ENCODE measurements at places on chromosomes 7 and 10.

GRCh38 chr10:80382989-80383388 is 25.4 kb upstream of the PRXL2A start:
- DNase-seq: peak; percentile 49

- DNase-seq: no peak
Observed at GRCh38 chr10:84525120-84525806, 196.9 kb downstream of the CCSER2 start.

GRCh38 chr10:34612446-34612845 is 202.7 kb downstream of the PARD3 start:
- no peak for DNase-seq

- no peak for DNase-seq
Observed at GRCh38 chr10:30553626-30554439, 75.7 kb downstream of the LYZL2 start.

GRCh38 chr7:39413636-39414223 is 152.5 kb upstream of the YAE1 start:
- no peak for DNase-seq

DNA sequence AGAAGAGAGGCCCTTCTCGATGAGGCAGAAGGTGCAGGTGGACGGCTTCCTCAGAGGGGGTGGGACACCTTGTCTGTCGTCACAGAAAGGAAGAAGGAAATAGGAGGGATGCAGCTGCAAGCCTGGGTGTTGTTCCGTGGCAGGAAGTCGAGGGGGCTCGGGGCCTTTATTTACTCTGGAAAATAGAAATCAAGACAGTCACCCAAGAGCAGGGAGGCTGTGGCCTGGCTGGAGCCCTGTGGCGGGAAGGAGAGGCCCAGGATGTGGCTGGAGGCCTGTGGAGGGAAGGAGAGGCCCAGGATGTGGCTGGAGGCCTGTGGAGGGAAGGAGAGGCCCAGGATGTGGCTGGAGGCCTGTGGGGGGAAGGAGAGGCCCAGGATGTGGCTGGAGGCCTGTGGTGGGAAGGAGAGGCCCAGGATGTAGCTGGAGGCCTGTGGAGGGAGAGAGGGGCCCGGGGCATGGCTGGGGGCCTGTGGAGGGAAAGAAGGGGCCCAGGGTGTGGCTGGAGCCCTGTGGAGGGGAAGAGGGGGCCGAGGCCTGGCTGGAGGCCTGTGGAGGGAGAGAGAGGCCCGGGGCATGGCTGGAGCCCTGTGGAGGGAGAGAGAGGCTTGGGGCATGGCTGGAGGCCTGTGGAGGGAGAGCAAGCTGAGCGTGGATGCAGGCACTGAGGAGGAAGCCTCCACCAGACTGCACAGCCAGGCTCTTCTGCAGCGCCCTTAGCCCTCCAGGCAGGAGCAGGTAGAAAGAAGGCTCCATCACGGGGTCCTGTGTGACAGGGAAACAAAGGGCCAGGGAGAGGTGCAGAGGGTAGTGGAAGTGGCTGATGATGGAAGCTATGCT is 97.3 kb upstream of the SFMBT2 start:
- DNase-seq: no peak

- DNase-seq: no peak
Observed at GRCh38 chr10:73019100-73019499, 64.5 kb upstream of the PLA2G12B start.

DNA sequence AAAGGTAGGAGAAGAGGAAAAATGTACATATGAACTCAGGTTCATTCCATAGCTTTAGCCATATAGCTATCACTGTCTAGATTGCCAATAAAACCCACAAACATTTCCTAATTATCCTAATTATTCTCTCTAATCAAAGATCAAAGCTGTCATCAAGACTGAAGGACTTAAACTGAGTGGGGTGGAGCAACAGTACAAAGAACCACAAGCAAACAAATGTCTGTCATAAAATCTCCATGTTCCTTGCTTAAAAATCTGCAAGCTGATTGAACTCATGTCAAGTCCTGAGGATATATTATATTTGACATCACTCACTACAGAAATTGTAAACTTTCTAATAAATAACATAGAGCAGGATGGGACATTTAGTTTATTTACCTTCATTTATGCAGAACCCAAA is 315.9 kb downstream of the SNX13 start:
- no peak for DNase-seq

DNA sequence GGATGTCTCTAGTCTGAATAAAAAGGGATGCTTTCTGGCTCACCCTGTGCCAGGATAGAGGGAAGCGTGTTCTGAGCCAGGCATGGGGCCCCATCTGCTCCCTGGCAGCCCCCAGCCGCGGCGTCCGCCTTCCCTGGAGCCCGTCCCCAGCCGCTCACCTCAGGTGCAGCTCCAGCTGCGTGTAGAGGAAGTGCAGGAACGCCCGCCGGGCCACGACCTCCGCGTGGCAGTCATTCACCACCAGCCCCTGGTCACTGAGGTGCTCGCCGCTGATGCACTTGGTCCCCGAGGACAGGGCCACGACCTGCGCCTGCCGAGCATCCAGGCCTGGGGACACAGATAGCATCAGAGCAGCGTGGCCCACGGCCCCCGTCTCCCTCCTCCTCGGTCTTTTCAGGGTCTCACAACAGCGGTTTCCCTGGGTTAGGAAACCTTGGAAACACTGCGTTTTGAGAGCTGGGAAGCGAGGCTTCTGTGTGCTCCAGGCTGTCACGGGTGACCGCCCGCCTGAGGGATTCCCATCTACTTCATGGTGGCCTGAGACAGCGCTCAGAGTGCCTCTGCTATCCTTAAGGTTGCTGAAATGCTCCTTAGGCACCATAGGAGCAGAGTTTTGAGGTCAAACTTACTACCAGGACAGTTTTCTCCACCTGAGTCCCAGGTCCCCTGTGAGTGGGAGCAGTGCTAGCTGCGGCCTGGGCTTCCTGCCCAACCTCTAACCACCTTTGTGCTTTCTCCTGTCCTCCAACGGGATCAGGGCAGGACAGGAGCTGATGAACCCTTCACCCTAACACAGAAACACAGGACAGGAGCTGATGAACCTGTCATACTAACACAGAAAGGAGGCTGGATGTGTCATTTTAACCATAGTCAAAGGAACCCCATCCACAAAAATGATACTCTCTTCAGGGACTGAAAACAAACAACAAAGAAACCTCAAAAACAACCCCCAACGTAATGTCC is 186.1 kb downstream of the WDR37 start:
- no peak for DNase-seq

DNA sequence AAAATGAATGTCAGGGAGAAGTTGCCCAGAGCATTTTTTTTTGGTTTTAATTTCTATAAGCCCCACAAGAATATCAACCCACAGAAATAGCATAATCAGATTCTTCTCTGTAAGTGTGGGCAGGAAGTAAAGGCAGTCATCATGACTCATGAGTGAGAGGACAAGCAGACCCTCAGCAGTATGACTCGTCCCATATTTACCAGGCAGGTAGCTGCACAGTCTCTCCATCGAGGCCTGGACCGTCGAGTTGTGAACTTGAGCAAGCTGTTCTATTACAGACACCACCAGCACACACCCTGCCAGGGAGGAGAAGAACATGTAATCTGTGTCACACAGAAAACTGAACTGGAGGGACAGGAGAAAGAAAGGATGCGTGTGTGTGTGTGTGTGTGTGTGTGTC is 37.8 kb downstream of the AOAH start:
- peak; percentile 19 for DNase-seq

GRCh38 chr10:71982269-71983178 is 18.3 kb downstream of the CHST3 start:
- no peak for DNase-seq

- DNase-seq: no peak
Observed at GRCh38 chr7:142469696-142470543, 212.1 kb upstream of the PRSS58 start.
